ENCODE measurements at places on chromosomes 3 and 15.

DNA sequence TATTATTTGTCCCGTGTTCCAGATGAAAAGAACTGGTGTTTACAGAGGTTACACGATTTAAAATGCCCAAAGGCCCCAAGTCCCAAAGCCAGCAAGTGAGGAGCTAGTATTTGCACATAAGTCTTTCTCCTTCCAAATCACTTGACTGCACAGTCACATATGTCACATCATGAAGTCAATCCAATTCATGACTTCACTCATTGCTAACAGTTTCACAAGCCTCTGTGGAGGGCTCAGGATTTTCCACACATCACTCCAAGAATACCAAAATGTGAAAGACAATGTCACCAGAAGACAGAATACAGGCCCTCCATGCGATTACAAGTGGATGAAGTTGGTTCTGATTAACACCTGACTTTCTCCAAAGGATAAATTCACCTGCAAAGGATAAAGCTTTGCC, 283.1 kb upstream of the UBE2E2 start:
- no peak for DNase-seq

DNA sequence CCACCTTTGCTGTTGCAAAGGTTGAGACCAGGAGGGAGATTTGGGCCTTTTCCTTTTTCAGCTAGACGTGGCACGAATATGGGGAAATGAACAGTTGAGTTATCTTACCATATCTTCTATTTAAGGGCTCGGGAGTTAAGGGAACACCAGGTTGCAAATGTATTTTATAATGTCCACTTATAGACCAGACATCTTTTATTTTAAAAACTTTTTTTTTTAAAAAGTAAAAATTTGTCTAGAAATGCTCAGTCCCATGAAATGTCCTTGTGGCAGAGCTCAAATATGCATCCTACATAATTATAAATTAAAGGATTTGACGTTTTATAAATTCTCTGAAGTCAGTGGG, 103.6 kb upstream of the VEPH1 start:
- no peak for DNase-seq

DNA sequence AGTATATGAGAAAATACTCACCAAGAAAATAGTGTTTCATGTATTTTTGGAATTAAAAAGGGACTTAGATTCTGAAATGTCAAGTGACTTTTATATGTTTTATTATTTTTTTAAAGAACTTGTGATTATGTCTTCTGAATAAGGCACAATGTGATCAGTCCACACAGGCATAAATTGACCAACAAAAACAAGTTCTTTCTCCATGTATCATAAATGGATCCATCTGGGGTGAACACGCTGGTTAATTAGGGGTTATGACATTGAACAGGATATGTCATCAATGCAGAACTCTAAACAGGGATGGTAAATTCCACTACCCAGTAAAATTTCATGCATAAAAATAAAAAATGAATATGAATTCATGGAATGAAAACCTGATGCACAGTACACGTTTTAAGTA, 31.3 kb upstream of the PIK3CA start:
- DNase-seq = no peak

GRCh38 chr3:126057936-126058335, 26.0 kb downstream of the SLC41A3 start:
- no peak for DNase-seq

DNA sequence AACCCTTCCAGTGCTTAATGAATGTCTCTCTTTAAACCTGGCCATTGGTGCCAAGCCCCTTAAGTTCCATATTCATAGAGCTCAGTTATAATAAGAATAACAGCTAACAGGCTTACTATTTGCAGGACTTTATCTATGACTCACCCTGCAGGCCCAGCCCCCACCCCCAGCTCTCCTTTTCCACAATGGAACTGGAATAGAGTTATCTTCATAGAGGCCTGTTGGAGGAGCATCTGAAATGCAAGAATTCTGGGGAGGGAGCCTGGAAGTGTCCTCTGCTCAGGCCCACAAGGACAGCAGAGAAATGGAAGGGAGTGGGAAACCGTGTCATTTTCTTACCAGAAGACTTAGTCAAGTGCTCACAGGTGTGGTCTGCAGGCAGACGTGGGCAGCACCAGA, 52.8 kb downstream of the SEMA5B start:
- DNase-seq = no peak

DNA sequence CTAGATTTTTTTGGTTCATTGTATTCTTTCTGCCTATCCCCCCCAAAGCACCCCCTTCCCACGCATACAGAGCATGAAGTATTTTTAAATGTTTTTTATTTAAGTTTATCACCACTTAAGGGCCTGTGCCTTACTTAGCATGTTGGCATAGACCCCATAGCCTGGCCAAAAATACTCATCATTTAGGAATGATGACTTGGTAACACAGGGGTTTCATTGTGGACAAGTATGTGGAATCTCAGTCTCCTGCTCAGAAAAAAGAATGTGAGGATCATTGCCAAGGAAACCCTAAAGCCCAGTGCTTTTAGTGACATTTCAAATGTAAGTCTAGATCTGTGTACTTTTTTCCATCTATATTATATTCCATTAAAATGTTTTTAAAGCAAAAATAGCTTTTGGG, 146.3 kb downstream of the ALCAM start:
- DNase-seq = no peak

- no peak for DNase-seq
Measured at GRCh38 chr15:25793354-25794050, 69.6 kb downstream of the ATP10A start.

DNA sequence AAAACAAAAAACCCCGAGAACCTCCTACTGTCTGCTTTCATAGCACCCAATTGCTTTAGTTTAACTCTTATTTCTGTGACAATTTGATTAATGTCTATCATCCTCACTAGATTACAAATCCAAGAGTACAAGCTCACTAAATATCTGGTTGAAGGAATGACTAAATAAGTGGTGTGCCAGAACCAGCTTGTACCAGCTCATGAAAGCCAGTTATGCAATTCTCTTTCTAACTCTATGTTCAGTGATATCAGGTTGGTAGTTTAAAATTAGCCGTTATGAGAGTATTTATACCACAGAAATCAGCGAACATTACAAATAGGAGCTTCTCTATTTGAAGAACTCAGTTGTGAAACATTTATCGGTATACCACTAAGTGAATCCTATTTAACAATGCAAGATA, 137.2 kb upstream of the MITF start:
- DNase-seq = no peak

DNA sequence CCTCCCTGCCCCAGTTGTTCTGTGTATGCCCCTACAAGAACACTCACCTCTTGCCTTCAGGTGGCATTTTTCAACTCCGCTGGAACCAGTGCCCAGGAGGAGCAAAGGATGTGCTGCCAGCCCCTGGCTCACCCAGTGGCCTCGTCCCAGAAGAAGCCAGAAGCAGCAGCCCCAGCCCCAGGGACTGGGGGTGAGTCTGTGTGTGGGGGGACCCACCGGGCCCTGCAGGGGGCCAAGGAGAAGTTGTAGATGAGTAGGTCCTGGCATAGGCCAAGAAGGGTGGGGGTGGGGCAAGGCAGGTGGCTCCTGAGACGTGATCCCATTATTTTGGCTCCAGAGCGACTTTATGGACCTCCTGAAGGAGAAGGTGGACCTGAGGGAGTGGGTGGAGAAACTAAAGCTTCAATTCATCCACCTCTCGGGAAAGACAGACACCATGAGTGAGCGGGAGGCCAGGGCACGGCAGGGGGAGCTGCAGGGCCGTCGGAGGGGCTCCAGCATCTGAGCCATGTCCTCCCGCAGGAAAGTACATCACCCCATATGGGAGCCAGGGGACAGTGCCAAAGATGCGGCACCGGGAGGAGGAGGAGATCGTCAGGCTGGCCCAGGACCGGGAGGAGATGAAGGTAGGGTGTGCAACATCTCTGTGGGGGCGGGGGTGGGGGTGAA, 29.3 kb downstream of the NGRN start:
- DNase-seq = no peak

GRCh38 chr3:130572769-130573168, 55.8 kb downstream of the COL6A6 start:
- no peak for DNase-seq

DNA sequence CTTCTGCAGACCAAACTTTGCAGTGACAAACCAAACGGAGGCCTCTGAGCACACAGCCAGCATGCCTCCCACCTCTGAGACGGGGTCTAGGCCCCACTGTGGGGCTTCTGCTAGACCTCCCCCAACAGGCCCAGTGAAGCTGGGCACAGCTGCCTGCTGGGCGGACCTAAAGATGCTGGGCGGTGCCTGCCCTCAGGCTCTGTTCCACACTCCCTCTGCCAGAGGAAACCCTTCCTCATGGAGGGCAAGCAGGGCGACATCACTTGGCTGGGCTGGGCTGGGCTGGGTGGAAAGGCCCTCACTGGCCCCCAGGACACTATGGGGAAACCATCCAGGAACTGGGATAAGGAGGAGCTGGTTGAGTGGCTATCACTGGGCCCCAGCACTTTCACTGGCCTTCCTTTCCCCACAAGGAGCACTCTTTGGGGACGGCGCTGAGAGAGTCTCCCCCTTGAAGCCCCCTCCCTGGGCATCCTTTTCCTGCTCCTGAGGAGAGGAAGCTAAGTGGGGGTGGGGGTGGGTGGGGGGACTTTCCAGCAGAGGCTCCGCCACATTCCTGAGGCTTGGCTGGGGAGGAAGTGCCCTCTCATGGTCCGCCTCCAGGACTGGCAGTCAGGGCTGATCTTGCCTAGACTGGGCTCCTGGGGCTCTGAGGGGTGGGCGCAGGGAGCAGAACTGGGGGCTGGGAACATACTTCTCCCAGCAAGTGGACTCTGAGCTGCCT, 98.1 kb upstream of the HACD2 start:
- DNase-seq = no peak

- DNase-seq = no peak
Measured at GRCh38 chr15:74306781-74307217, 60.6 kb downstream of the CYP11A1 start.

DNA sequence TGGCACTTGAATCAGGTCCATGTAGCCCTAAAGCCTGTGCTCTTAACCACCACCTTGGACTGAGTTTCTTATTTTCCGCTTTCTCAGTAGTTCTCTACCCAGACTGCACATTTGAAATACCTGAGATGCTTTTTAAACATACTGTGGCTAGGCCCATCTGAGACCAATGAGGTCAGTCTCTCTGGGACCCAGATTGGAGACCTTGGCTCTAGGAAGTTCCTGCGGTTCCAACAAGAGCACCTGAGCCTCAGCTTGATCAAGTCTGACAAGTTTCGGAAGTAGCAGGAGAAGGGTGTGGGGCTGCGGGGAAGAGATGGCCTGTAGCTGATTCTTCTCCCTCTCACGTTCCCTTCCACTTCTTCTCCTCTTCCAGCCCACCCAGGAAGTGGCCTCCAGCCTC, 11.5 kb upstream of the TSEN2 start:
- DNase-seq = no peak

GRCh38 chr3:171982828-171983227, 56.5 kb upstream of the FNDC3B start:
- peak; percentile 72 for DNase-seq
